ENCODE measurements at places on chromosomes 13 and 19.

- DNase-seq, result no peak
Measured at GRCh38 chr13:100196375-100196774, 107.5 kb downstream of the PCCA start.

DNA sequence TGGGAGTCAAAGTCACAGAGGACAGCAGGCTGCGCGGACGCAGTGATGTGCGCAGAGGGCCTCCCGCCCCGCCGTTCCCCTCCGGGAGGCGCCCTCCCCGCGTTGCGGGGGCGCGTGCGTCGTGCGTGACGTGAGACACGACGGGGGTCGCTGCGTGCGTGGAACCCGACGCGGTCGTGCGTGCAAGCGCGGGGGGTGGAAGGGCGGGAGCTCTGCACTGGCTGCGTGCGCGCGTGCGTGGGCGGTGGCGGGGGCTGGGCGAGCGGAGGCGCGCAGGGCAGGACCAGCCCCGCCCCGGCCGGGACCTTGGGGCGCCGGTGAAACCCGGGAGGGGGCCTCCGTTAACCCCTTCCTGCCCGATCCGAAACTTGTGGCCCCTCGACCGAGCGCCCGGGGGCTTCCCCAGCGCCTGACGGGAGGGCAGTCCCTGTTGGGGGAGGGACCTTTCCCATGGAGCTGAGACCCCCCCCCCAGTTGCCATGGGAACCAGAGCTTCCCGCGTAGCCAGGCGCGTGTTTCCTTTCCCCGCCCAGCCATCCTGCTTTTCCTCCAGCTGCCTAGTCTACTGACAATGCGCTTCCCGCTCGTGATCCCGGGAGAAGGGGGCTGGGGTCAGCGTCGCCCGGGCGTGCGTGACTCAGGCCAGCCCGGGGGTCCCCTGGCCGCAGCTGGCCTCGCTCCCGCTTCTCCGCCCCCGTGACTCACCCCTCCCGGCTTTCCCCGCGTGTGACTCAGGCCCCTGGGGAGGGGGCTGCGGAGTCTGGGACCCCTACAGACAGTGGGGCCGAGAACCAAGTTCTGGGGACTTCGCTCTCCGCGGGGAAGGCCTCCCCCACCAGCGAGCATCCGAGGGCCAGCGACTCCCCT lies 7.3 kb upstream of the HOOK2 start:
- peak; percentile 83 for DNase-seq

DNA sequence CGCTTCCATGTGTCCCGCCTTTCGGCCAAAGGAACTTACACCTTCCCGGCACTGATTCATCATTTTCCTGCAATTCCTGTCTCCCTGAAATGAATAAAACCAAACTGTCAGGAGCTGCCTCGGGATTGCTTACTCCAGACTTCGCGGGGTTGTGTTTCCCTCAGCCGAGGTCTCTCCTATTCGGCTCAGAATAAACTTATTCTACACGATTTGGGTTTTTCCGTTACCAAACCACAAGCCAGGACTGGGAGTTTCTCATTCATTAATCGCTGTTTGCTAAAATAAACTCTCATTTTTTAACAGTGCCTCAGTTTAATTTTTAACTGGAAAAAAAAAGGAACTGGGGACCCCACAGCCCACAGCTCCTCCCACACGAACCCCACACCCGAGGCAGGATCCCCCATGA lies 667 bp downstream of the ZNF878 start:
- no peak for DNase-seq

- no peak for DNase-seq
Measured at GRCh38 chr19:33554821-33555220, 33.2 kb upstream of the PEPD start.

- DNase-seq, result no peak
Measured at GRCh38 chr13:30034458-30034795, 184.0 kb upstream of the UBL3 start.

- no peak for DNase-seq
Measured at GRCh38 chr19:16337809-16338469, 13.3 kb downstream of the KLF2 start.

- DNase-seq, result no peak
Measured at GRCh38 chr19:44857837-44858236, 11.7 kb downstream of the NECTIN2 start.

DNA sequence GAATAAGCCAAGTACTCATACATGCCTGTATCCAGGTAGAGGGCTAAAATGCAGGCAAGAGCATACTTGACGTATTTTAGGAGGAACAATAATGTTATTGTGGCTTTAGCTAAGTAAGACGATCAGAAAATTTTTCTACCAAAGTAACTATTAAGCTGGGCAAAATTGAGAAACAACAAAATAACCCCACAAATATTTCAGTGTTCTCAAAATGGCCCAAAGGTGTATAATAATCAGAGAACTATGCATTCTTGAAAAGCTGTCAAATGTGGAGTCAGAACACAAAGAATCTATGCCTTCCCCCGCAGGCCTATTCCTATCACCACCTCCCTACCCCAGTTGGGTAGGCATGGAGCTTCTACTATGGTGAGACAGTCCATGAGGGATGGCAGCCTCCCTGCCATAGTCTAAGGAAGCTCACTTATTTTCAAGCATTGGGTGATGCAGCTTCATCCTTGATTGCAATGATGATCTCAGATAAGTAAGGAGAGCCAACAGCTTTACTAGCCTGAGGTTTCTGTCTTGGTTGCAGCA lies 1132.5 kb upstream of the SPRY2 start:
- no peak for DNase-seq

GRCh38 chr19:51116736-51117286 lies 7.9 kb upstream of the SIGLEC9 start:
- DNase-seq, result no peak

- DNase-seq, result no peak
Measured at GRCh38 chr13:45626731-45627374, 11.3 kb upstream of the ERICH6B start.

- DNase-seq, result no peak
Measured at GRCh38 chr19:13055213-13056051, 47.2 kb downstream of the LYL1 start.

DNA sequence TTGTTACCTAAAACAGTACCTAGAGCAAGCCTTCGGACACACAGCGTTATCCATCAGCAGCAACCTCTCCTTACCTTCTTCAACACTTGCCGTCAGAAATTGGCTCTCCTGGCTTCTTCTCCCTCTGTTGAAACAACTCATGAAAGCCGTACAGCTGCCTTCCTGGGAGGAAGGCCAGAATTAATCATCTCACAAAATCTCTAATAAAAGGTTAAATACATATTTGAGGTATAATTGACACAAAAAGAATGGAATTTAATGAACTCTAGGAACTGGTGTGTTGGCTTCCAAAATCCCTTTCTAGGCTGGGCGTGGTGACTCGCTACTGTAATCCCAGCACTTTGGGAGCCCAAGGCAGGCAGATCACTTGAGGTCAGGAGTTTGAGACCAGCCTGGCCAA lies 37.3 kb upstream of the GTF2F2 start:
- no peak for DNase-seq

- DNase-seq, result no peak
Measured at GRCh38 chr13:26019251-26019650, 32.6 kb downstream of the SHISA2 start.

DNA sequence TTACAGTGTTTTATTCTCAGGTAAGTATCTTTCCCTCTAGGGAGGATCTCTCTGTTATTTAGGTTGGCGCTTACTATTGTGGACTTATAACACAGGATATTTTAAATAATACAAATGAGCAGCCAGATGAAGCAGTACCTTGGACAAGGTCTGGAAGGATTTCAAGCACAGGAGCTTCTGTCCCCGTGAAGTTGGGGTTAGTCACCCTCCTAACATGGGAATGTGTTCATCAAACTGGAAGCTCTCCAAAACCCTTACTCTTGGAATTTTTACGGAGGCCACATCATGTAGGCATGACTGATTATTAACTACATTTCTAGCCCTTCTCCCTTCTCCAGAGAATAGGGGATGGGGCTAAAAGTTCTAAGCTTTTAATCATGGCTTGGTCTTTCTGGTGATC lies 38.3 kb upstream of the SPRY2 start:
- no peak for DNase-seq

- DNase-seq, result no peak
Measured at GRCh38 chr13:33355201-33355895, 69.8 kb upstream of the STARD13 start.

- DNase-seq, result no peak
Measured at GRCh38 chr13:23671897-23672296, 101.7 kb downstream of the TNFRSF19 start.

GRCh38 chr13:85545771-85546170 lies 253.4 kb downstream of the SLITRK6 start:
- no peak for DNase-seq

DNA sequence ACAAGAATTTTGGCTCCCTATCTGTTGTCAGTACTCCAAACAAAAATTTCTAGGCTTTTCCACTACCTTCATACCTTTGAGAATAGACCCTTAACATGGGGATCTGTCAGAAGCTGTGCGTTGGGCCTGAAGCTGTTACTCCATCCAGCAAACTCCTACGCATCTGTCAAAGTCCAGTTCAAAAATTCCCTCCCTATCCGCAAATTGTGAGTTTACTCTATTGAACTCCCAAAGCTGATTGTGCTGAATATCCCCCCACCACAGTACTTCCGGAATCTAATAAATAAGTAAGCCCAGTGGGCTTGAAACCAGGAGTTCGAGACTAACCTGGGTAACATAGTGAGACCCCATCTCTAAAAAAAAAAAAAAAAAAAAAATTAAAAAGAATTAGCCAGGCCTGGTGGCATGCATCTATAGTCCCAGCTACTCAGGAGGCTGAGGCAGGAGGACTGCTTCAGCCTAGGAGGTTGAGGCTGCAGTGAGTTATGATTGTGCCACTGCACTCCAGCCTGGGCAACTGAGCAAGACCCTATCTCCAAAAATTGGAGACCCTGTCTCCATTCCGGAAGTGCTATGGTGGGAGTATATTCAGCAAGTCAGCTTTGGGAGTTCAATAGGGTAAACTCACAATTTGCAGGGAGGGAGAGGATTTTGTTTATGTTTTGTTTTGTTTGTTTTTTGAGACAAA lies 930 bp upstream of the FBN3 start:
- DNase-seq, result no peak

DNA sequence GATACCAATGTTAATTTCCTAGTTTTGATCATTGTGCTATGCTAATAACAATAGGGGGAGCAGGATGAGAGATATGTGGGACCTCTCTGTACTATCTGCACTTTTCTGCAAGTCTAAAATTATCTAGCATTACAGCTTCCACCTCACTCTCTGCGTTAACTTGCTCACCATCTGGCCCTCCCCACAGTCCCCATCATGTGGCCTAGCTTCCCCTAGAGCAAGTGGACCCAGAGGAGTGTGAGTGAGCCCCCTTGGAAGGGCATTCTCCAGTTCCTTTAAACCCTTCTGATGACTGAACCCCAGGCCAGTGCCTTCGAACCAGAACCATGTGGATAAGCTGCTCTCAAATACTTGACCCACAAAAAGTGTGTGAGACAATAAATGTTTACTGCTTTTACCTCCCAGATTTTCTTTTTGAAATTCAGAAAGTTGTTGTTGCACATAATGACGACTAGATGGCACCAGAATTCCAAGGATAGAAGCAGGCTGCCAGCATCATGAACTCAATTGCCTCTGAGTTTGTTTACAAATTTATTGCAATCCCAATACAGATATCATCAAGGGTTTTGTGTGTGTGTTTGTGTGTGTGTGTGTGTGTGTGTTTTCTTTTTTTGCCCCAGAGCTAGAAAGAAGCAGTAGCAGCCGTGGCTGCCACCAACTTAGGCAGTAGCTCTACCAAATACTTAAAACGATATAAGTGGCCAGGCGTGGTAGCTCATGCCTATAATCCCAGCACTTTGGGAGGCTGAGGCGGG lies 49.0 kb upstream of the ZNF780A start:
- DNase-seq, result no peak

DNA sequence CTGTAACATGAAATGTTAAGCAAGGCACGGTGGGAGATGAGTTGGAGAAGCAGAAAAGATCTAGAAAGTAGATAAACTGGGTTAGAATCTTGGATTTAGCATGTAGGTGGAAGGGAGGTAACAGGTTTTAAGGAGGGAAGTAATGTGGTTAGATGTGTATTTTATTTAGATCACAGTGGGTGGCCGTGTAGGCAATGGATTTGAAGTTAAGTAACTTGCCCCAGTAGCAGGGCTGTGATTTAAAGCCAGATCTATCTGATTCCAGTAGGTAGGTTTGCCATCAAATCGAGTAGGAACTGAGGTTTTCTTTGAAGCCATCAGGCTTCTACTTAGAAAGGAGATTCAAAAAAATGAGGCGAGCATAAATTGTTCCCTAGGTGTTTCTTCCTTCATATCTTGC lies 50.6 kb upstream of the IL17D start:
- no peak for DNase-seq

GRCh38 chr19:16303755-16304154 lies 20.9 kb upstream of the KLF2 start:
- DNase-seq, result no peak

DNA sequence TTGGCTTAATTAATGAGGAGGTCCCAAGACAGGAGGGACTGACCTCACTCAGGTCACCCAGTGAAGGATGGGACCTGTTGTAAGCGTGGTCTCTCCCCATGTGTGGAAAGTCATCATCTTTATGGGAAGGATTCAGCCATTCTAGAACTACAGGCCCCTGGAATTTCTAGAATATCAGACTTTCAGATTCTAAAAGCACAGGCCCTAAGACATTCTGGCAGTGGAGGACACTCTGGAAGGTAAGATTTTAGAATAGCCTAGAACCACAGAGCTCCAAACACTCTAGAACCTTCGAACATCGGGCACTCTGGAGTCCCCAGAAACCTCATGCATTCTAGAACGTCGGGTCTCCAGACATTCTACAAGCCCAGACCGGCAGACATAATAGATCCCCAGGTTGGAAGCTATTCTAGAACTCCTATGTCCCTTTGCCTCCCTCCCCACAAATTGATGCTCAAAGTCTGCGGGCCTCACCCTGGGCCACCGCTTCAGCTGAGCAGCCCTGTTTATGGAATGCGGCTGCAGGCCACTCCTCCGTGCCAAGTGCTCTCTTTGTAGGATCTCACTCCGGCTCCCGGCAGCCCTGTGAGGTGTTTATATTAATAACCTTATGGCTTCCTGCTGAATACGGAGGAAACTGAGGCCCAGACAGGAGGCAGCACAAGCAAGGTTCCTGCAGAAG lies 1.9 kb upstream of the KLK15 start:
- no peak for DNase-seq

DNA sequence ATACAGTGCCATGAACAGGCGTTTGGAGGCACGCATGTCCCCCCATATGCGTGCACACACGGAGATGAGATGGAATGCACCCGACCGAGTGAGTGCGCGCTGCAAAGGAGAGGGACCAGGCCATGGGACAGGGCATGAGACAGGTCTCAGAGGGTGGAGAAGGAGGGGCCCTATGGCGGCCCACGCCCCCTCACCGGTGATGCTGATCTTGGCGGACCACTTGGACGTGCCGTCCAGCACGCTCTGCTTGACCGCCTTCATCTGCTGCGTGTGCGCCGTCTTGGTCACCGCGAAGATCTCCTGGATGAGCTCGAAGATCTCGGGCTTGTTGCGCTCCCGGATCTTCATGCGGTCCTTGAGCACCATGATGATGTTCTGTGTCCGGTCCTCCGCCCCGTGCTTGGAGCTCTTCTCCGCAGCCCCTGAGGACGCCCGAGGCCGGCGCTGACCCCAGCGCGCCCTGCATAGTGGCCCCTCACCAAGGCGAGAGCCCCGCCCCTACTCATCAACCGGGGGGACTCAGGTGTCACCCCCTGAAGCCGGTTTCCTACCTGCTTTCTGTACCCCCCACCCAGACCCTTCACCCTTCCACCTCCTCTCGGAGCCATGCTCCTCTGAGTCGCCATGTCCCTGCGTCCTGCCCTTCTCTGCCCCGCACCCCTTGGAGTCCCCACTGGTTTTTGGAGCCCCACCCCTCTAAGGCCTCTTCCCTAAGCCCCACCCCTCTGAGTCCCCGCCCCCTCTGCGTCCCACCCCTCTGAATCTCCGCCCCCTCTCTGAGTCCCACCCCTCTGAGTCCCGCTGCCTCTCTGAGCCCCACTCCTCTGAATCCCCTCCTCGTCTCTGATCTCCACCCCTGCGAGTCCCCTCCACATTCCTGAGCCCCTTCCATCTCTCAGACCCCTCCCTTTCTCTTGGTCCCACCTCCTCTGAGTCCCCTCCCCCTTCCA lies 40.8 kb downstream of the UNC13A start:
- no peak for DNase-seq

All from stimulated activated CD8-positive, alpha-beta memory T cell treated with anti-CD3 and anti-CD28 coated beads, Interleukin-15, amount 100 ng/mL, for 24 hours (primary cell).